ENCODE measurements at places on chromosomes 11 and 22. TPM values are rescaled to one million over a fixed set of nuclear protein-coding genes. Genes with fewer than 3 reads are reported as not detected.

Gene CHADL
- 0.64 TPM for total RNA-seq

Gene SCGB1A1
- not detected for total RNA-seq

Gene MS4A4A
- not detected for total RNA-seq

Gene FLRT1
- under 0.01 TPM for total RNA-seq

Gene DRICH1
- not detected for total RNA-seq

Gene PTPN5
- not detected for total RNA-seq

Gene OR1S2
- not detected for total RNA-seq
